ENCODE measurements at places on chromosomes 3 and 15.

DNA sequence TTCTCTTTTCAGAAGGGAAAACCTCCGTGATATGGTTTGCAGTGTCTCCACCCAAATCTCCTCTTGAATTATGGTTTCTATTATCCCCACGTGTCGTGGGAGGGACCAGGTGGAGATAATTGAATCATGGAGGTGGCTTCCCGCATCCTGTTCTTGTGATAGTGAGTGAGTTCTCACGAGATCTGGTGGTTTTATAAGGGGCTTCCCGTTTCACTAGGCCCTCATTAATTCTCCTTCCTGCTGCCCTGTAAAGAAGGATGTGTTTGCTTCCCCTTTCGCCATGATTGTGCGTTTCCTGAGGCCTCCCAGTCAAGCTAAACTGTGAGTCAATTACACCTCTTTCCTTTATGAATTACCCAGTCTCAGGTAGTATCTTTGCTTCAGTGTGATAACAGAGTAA, 692.7 kb upstream of the GRM7 start:
- no peak for DNase-seq

DNA sequence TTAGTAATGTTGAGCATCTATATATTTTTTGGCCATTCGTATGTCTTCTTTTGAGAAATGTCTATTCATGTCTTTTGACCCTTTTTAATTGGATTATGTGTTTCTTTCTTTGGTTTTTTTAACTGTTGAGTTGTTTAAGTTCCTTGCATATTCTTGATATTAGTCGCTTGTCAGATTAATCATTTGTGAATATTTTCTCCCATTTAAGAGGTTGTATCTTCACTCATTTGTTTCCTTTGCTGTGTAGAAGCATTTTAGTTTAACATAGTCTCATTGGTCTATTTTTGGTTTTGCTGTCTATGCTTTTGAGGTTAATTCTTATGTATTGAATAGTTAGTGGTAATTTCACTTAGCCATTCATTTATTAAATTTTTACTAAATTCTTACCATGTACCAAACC, 283.8 kb downstream of the ZPLD1 start:
- DNase-seq, result no peak

GRCh38 chr3:66354001-66354400, 133.2 kb downstream of the SLC25A26 start:
- no peak for DNase-seq

GRCh38 chr15:89028036-89028435, 60.2 kb upstream of the ABHD2 start:
- no peak for DNase-seq

DNA sequence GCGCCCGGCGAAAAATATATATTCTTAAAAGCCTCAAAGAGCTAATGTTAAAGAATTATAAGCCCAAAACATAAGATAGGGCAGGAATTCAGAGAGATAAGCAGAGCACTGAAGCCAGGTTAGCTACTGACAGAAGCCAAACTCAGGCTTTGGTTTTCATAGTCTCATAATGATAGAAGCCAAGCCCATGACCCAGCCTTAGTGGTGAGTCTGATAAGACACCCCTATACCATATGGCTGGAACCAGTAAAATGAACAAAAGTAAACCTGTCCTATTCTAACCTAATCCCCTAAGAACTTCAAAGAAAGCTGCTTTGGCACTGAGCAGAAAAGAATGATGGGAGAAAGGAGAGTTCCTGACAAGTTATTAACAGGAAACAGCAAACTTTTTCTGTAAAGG, 25.9 kb downstream of the MYO9A start:
- no peak for DNase-seq

- DNase-seq, result no peak
Observed at GRCh38 chr15:74378848-74379247, 11.4 kb upstream of the CYP11A1 start.

DNA sequence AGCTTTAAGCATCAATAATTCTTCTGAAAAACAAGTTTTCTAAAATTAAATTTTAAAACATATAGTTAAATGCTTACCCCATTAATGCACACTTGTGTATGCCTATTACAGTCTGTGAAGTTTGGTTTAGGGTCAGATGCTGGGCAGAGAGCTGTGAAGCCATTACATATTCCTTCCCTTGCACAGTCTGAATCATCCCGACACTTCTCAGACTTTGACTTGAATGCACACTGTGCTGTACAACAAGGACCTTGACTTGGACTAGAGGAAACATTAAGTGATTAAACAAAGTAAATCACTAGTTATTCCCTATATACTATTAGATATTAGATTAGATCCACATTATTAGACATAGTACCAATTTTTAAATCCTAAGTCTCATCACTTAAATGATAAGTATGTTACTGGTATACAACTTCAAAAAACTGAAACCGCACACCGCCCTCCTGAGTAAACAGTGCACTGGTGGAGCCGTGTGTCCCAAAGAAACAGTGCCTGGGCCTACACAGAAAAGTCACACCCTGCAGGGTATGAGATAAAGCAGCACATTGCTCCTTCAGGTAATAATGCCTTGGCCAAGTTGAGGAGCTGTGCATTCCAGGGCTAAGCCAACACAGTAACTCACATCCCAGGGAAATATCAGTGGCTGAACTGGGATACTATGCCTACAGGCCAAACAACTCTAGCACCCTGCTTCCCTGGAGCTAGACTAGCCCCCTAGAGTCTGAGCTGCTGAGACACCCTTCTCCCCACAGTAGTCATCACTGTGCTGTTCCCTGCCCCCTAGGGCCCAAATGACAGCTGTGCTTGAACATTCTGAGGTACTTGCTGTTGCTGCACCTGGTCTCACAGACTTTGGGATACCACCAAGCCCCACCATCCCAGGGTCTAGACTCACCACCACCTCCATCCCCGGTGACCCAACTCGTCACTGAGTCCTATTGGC, 137.5 kb downstream of the ADAM10 start:
- no peak for DNase-seq

- DNase-seq, result no peak
Observed at GRCh38 chr3:80733522-80734176, 965.9 kb upstream of the ROBO1 start.
